ENCODE measurements at places on chromosomes 5 and 9. TPM values are rescaled to one million over a fixed set of nuclear protein-coding genes. Genes with fewer than 3 reads are reported as not detected.
A peak's percentile ranks its signal among the peaks of the same experiment; 100 is the strongest.

DNA sequence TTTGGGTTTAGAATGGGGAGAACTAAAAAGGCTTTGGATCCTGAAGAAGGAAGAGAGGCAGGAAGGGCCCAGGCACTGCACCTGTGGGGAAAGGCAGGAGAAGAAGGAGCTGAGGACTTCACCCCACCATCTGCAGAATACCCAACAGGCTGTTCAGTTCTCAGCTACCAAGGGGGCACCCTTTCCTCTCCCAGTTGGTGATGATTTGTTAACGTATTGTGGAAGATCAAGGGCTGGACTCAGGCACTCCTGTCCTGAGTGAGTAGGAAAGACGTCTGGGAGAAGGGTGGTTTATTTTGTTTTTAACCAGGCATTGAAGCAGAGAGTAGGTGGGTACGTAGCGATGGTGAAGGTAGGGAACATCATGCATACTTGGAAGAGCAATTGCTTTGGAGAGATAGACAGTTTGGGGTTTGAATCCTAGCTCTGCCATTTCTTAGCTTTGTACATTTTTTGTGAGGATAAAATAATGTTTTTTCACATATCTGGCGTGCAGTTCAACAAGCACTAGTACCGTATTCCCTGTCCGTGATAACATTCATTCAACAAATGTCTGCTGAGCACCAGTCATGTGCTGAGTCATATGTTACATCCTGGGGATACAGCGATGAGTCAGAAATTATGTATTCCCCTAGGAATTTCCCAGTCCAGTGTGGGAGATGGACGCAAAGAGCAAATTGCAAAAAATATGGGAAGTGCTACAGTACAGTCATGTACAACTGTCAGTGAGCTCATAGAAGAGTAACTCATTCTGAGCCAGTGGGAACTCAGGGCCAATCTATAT is 2.1 kb downstream of the MSANTD3 start:
- H3K36me3 ChIP-seq: no peaks in the 10 kb centered on the region
- peaks cover 21% of the 10 kb centered on the region for H3K4me1 ChIP-seq
- H3K27ac ChIP-seq: no peak overlapping the region
- DNase-seq: no peak

DNA sequence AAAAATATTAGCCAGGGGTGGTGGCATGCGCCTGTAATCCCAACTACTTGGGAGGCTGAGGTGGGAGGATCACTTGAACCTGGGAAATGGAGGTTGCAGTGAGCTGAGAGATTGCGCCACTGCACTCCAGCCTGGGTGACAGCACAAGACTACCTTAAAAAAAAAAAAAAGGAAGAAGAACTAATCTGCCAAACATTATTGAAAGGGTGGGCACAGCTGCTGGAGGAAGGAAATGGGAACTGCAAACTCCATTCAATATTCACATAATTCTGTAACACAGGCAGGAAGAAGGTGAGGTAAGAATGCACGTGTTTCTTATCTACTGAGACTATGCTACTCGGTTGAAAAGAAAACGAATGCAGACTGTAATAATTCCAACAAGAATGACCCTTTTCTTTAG is 121.1 kb upstream of the GNA14 start:
- no peaks in the 10 kb centered on the region for H3K27me3 ChIP-seq
- H3K27ac ChIP-seq: no peak overlapping the region
- no peak overlapping the region for H3K4me3 ChIP-seq
- no peak for DNase-seq
- no peaks in the 10 kb centered on the region for H3K36me3 ChIP-seq

GRCh38 chr5:15366676-15367391 is 133.1 kb upstream of the FBXL7 start:
- no peaks in the 10 kb centered on the region for H3K36me3 ChIP-seq
- no peak for DNase-seq
- no peaks in the 10 kb centered on the region for H3K4me1 ChIP-seq
- no peak overlapping the region for H3K27ac ChIP-seq

GRCh38 chr9:136239135-136239982 is 6.3 kb downstream of the QSOX2 start:
- no peak overlapping the region for H3K27ac ChIP-seq
- H3K36me3 ChIP-seq: no peaks in the 10 kb centered on the region
- no peak overlapping the region for H3K4me3 ChIP-seq

LMX1B gene
- total RNA-seq: 0.19 TPM

WDR55 gene
- total RNA-seq: 15.1 TPM

ISL1 gene
- total RNA-seq: not detected

GRCh38 chr5:172373680-172374079 is 80.6 kb downstream of the SH3PXD2B start:
- no peak overlapping the region for H3K27ac ChIP-seq
- H3K4me3 ChIP-seq: no peak overlapping the region
- no peaks in the 10 kb centered on the region for H3K27me3 ChIP-seq
- no peak for DNase-seq

- no peaks in the 10 kb centered on the region for H3K27me3 ChIP-seq
- H3K4me3 ChIP-seq: peak overlapping the region; percentile 18
- H3K27ac ChIP-seq: no peak overlapping the region
- peak; percentile 75 for DNase-seq
- H3K36me3 ChIP-seq: no peaks in the 10 kb centered on the region
Observed at GRCh38 chr9:121581786-121582600, 69.4 kb upstream of the DAB2IP start.

TXNDC8 gene
- total RNA-seq: not detected

DNA sequence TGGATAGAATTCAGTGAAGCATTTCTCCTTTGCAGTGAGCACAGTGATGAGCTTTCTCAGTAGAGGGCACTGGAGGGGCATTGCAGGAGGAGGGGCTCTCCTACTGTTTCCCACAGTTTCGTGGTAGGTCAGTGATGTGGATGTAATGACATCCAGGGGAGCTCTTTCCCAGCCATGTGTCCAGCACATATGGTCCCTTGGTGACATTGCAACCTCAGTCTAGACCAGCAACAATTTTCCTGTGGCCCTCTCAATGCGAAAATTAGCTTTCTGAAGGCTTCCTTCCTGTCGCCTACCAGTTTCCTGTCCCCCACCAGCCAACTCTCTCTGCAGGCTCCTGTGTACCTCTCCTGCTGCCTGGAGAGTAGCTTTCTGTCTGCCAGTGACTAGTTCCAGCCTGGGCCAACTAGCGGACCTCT is 6.9 kb upstream of the PDCL start:
- no peaks in the 10 kb centered on the region for H3K27me3 ChIP-seq
- H3K36me3 ChIP-seq: no peaks in the 10 kb centered on the region
- H3K4me1 ChIP-seq: peaks cover 11% of the 10 kb centered on the region
- H3K27ac ChIP-seq: no peak overlapping the region

DNA sequence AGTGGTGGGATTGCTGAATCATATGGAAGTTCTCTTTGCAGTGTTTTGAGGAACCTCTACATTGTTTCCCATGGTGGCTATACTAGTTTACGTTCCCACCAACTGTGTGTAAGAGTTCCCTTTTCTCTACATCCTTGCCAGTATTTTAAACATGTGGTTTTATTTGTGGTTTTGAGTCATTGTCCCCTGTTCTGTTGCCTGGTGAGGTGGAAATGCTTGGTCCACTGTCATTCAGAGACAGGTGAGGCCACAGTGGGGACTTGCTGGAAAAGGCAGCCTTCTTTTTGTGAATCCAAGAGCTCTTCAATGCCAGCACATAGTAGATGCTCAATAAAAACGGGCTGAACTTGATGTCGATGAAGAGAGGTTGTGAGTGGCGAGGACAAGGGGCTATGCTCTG is 44.2 kb downstream of the SH3PXD2B start:
- no peak overlapping the region for H3K4me3 ChIP-seq
- no peak overlapping the region for H3K27ac ChIP-seq
- no peak for DNase-seq
- H3K27me3 ChIP-seq: no peaks in the 10 kb centered on the region
- no peaks in the 10 kb centered on the region for H3K36me3 ChIP-seq

- no peaks in the 10 kb centered on the region for H3K27me3 ChIP-seq
- DNase-seq: no peak
- H3K4me3 ChIP-seq: no peak overlapping the region
- H3K27ac ChIP-seq: no peak overlapping the region
Observed at GRCh38 chr9:113614843-113615648, 151.5 kb downstream of the RGS3 start.

AQP3 gene
- total RNA-seq: 0.90 TPM

DNA sequence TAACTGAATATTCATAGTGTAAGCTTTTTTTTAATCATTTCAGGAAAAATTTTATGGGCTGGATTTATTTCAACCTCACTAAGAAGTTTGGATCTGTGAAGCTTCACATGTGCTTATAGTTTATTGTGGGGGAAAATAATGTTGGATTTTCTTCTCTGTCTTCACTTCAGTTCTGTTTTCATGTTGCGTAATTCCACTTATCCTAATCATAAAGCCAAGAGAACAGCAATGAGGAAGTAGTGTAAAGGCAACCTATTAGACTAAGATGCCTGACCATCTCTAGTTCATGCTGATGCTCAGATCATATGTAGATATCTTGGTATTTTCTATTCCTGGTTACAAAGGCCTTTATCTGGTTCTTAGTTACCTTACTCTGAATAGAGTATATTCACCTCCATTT is 50.0 kb downstream of the CD180 start:
- no peaks in the 10 kb centered on the region for H3K36me3 ChIP-seq
- no peaks in the 10 kb centered on the region for H3K27me3 ChIP-seq
- no peak overlapping the region for H3K27ac ChIP-seq
- DNase-seq: no peak
- no peak overlapping the region for H3K4me3 ChIP-seq

GRXCR2 gene
- total RNA-seq: not detected

DNA sequence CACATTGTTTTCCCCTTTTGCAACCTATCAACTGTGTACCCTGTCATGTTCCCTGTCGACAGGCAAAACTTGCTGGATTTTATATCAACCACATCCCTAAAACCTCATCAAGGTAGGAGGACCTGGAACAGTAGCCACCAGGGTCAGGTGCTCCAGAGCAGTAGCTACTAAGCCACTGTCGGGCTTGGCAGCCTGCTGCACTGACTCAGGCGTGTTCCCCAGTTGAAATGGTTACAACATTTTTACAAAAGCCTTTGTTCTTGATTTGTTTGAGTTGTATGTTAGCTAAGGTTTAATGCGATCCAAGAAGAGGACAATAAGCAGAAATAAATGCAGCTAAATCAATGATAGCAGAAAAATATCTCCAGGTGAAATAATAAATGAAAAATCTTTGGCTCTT is 407.4 kb upstream of the TLE4 start:
- DNase-seq: no peak
- no peaks in the 10 kb centered on the region for H3K27me3 ChIP-seq
- H3K27ac ChIP-seq: no peak overlapping the region
- no peak overlapping the region for H3K4me3 ChIP-seq

DNA sequence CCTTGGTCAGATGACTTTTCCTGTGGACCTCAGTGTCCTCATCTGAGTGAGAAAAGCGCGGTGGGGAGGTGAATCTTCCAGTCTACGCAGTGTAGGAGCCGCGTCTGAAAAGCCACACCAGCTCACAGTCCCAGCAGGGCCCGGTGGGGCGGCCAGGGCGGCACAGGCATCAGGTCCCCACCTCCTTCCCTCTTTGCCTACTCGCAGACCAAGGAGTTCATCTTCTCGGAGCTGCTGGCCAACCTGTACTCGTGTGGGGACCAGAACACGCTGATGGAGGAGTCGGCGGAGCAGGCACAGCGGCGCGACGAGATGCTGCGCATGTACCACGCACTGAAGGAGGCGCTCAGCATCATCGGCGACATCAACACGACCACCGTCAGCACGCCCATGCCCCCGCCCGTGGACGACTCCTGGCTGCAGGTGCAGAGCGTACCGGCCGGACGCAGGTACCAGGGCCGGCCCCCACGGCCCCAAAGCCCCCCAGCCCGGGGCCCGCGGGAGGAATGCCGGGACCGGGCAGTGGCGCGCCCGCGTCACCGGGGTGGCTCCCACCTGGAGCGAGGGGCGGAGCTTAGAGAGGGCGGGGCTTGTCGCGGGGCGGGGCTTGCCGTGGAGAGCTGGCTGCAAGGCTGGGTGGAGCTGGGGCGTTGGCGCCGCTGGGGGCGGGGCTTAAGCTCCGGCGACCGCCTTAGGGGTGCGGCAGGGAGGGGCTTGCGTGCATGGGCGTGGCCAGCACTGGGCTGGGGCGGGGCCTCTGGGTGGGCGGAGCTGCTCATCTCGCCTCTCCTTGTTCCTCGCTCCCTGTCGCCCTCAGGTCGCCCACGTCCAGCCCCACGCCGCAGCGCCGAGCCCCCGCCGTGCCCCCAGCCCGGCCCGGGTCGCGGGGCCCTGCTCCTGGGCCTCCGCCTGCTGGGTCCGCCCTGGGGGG is 25.6 kb downstream of the GOLGA2 start:
- peaks cover 8% of the 10 kb centered on the region for H3K4me1 ChIP-seq
- no peaks in the 10 kb centered on the region for H3K36me3 ChIP-seq

DNA sequence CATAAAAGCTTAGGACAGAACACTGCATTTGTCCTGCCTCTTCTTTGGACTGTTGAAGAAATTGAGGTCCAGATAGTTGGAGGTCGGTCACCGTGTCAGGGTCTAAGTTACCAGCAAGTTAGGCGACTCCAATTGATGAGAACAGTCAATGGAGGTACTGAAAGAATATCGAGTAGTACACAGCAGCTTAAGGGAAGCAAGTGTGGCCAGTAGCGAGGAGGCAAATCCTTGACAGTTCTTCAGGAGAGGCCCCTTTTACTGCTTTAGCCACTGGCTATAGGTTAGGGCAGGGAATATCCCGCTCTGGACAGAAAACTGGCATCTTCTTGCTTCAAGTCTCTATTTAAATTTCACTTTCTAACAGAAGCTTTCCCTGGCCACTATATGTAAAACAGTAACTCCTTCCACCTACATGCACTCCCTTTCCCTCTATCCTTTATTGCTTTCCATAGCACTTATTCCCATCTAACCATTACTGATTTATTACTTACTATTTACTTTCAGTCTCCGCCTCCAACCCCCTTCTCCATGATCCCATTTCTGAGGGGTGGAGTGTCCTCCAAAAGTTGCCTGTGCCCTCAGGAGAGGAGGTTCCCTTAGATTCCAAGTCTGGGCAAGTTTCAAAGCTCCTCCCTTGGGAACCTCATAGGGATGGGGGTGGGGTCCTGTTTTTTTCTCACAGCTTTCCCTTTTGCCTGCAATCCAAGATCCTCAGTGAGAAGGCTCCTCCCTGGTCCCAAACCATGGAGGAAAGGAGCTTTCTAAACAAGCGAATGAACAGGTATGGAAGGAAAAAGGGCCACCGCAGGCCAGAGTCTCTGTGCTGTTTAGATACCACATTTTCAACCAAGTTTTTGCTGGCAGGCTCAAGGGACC is 4.1 kb upstream of the PRDM6 start:
- peaks cover 100% of the 10 kb centered on the region for H3K27me3 ChIP-seq
- DNase-seq: no peak
- H3K4me1 ChIP-seq: peaks cover 25% of the 10 kb centered on the region

LHFPL2 gene
- 21.1 TPM for total RNA-seq

AK8 gene
- total RNA-seq: 0.43 TPM

DIPK1B gene
- total RNA-seq: 52.8 TPM

DNA sequence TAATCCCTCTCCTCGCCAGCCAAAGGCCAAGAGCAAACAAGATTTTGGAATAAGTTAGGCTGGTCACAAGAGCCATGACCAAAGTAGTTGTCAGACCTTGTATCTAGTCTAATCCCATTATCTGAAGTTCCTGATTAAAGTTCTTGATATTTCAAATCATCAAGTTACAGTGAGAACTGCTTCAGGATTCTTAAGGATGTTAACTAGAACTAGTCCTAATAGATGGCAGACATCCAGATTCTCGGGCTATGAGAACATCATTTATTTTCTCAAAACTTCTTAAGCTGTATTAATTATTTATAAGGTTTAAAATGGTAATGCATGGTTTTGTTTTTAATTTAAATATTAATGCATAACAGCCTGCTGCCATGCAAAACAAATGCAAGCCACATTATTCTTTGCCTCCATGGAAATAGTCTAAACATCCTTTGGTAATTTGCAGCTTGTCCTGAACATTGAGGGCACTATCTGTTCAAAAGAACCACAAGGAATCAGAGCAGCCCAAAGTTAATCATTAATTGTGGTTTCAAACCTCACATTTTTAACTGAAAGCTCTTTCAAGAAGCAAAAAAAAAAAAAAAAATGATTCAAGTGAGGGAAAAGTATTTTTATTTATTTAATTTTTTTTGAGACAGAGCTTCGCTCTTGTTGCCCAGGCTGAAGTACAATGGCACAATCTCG is 95.1 kb downstream of the TTC39B start:
- DNase-seq: no peak
- peaks cover 3% of the 10 kb centered on the region for H3K4me1 ChIP-seq
- no peak overlapping the region for H3K27ac ChIP-seq
